ENCODE measurements at places on chromosomes 1 and 21.

GRCh38 chr1:214957330-214958137 lies 125.0 kb upstream of the KCNK2 start:
- no peak for DNase-seq

GRCh38 chr1:176577646-176578197 lies 114.7 kb downstream of the PAPPA2 start:
- DNase-seq, result no peak

- DNase-seq, result no peak
Measured at GRCh38 chr1:87122243-87122642, 206.4 kb upstream of the LMO4 start.

GRCh38 chr1:112507921-112508277 lies 866 bp upstream of the WNT2B start:
- no peak for DNase-seq

DNA sequence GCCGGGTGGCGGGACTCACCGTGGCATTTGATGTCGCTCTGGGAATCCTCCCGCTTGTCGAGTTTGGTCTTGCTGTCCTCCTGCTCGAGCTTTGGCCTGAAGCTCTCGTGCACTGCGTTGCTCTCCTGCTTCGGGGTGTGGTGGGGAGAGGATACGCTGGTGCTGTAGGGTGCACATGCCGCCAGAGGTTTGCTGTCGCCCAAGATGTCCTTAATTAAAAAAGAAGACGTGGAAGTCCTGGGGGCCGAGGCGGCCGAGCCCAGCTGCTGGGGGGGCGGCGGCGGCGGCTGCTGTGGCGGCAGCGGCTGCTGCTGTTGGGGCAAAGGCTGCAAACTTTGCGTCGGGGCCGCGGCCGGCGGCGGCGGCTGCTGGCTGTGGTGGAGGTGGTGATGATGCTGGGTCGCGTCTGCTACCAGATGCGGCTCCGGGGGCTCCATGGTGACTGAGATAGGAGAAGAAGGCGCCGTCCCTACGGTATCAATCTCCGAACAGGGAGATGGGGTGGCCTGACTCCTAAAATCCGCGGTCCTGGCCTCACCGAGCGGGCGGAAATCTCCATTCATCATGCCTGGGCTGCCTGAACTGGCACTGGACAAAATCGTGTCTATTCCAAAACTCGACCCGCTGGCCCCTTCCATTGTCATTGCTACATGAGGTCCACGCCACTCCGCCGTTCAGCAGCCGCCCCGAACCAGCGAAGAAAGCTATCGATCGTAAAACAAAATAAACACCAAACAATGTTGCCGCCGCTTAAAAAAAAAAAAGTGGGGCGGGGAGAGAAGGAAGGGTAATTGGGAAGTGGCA lies at the start of gene BARHL2:
TSS of gene BARHL2 (minus strand) at position 751 of the 804 bp plus-strand sequence. CDS start at position 644, 107 bp downstream.
- no peak for DNase-seq

DNA sequence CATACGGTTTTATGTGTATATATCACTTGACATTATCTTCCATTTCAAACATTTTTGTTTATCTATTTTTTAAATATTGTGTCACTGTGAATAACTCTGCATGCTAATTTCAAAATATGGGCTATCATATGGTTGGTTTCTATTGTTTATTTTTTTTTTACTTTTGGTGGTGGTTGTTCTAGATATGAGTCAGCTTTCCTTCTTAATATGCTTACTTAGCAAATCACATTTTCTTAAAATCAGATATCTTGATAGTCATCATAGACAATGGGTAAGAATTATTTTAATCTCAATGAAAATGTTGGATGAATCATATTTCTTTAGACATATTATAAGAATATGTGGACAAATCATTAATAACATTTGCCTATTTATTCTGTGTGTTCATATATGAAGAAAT lies 881.5 kb downstream of the BRINP3 start:
- no peak for DNase-seq

Measured in globus pallidus (tissue), 1 donor.